ENCODE measurements at places on chromosomes 11 and 22. TPM values are rescaled to one million over a fixed set of nuclear protein-coding genes. Genes with fewer than 3 reads are reported as not detected.

Gene VSIG2
- 1.2 TPM for polyA plus RNA-seq

Gene GAL
- 5.3 TPM for polyA plus RNA-seq

Gene PHOX2A
- polyA plus RNA-seq = not detected

Gene FADS3
- 32.5 TPM for polyA plus RNA-seq

Gene OR5A1
- not detected for polyA plus RNA-seq

Gene OR51I1
- not detected for polyA plus RNA-seq

Gene PLAAT5
- 27.7 TPM for polyA plus RNA-seq

Gene ANGPTL5
- polyA plus RNA-seq = 2.1 TPM

Gene CNIH2
- not detected for polyA plus RNA-seq

Gene APBB1
- polyA plus RNA-seq = 23.4 TPM

All from adipose tissue (tissue), 3 donors.